ENCODE measurements at places on chromosomes 6 and 20.

- no peak for DNase-seq
Measured at GRCh38 chr20:2729251-2729713, 36.7 kb downstream of the EBF4 start.

GRCh38 chr6:130760006-130760405 is 67.2 kb upstream of the SMLR1 start:
- no peak for DNase-seq

DNA sequence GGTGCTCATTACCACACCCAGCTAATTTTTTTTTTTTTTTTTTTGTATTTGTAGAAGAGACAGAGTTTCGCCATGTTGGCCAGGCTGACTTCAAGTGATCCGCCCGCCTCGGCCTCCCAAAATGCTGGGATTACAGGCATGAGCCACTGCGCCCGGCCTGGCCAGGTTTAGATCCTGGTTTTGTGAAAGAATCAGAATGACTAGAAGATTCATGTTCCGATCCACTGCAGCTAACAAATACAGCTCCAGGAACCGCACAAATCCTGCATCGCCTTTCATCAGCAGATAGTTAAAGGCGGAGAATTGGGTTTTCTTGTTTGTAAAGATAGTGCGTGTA is 151.2 kb upstream of the AKAP12 start:
- no peak for DNase-seq

DNA sequence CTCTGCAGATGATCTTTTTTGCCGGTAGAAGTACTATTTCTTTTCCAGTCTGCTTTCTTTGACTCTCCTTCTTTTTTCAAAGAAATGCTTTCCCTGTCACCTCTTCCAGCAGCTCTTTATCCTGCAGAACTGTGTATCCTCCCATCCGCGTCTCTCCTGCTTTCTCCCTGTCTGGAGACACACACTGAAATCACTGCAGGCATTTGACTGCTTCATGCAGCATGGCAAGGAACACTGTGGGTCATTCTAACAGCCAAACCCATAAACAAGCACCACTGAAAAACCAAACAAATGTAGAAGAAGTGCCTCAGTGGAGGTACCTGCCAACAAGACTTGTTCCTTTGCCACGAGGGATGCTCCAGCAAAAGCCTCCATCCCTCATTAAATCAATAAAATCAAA is 403.7 kb upstream of the CITED2 start:
- DNase-seq: no peak

- DNase-seq: no peak
Measured at GRCh38 chr20:9590189-9590588, 75.8 kb downstream of the LAMP5 start.

GRCh38 chr20:6506906-6507305 is 260.6 kb upstream of the BMP2 start:
- no peak for DNase-seq

DNA sequence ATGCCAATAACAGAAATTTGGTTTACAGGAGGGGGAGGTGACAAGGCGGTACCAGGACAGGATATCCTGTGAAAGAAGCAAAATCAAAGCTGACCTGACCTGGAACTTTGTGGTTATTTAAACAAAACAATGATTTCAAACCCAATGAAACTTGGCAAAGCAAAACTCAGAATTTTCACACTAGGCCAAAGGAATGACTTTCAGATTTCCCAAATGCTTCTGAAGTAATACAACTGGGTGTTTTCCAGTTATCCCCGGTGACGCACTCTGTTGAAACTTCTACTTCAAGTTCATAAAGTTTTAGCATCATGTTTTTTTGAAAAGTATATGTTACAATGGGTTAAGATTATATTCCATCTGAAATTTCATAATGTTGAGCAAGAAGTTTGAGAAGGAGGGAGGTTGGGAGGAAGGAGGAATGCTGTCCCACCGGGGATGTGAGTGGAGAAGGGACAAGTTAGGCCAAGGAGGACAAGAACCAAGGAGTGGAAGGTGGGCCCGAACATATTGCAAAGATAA is 78.1 kb upstream of the TRAF3IP2 start:
- no peak for DNase-seq
